ENCODE measurements at places on chromosomes 16 and 17.

DNA sequence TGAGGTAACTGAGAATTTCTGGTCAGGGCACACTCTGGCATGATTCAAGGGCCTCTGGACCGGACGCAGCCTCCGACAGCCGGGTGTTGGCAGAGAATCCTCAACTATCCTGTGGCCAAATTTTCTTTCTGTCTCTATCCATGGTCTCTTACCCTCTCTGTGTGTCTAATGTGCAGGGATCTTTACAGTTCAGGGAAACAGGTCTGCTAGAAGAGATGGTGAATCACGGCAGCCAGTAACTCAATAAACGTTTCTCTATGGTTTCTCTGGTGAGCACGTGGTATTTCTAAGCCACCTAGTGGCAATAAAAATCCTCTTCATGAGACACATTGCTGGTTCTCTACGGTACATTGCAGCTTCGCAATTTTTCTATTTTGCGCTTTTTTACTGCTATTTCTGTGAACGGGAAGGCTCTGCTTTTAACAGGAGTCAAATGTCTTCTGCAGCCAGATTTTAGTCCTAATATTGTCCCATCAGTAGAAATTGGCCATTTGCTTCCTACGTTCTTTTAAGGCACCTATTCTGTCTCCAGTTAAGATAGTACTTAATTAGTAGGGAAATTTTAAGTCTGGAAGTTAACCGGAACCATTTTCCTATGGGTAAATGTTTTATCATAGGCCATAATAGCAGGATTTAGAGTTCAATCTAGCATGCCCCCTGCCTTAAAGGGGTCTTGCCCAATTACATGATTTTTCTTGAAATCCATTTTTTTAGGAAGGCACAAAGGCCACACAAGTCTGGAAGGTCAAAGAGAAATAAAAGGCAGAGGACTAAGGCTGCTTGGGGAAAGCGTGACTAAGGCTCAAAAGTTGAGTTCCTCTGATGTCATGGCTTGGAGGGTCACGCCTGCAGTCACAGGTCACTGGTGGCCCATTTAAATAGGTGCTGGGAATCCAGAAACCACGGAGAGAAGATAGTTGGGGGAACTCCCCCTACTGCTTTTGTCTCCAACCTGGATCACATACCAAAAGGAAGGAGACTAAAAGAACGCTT lies 31.5 kb downstream of the QPRT start:
- DNase-seq = peak; percentile 77

DNA sequence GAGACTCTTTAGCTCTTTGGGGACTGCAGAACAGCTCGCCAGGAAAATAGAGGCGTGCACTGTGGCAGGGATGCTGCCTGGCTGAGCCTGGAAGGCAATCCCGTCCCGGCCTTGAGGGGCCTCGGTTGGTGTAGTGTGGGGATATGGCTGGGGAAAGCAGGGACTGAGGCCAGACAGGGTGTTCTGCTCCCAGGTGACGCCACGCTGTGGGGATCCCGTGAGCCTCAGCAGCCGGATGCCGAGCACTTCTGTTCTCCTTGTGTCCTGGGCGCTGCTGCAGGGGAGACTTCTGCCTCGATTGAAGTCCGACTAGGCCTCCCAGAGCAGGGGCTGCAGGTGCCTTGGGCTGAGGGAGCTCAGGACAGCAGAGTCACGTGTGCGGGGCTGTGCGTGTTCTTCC lies 72.6 kb downstream of the BANP start:
- no peak for DNase-seq

DNA sequence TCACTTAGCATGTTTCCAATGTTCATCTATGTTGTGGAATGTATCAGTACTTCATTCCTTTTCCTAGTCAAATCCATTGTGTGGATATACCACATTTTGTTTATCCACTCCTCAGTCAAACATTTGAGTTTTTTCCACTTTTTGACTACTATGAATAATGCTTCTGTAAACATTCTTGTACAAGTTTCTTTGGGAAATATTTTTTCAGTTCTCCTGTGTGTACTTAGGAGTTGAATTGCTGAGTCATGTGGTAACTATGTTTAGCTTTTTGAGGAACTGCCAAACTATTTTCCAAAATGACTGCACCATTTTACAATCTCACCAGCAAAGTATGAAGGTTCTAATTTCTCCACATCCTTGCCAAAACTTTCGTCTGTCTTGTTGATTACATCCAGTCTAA lies 223.7 kb upstream of the AXIN2 start:
- DNase-seq = peak; percentile 26

GRCh38 chr17:77426676-77427386 lies 286.1 kb downstream of the SEC14L1 start:
- no peak for DNase-seq

GRCh38 chr16:74455619-74456289 lies 34.5 kb upstream of the CLEC18B start:
- DNase-seq = peak; percentile 7

DNA sequence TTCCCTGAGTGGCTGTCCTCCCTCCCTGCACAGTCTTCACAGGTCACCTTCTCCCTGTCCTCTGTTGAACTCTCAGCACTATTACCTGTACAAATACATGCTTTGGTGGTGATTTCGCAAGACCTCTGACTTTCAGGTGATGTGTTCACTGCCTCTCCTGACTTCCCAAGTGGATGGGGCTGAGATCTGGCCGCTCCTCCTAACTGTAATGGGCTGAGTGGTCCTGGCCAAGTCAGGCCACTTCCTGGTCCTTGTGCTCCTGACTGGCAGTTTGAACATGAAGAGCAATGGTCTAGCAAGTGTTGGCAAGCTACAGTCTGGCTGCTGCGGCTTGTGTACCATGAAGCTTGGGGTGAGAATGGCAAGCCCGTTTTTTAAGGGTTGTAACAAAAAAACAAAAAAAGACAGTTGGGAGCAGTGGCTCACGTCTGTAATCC lies 11.7 kb upstream of the TMED6 start:
- no peak for DNase-seq

GRCh38 chr17:76884995-76885893 lies 17.0 kb downstream of the MGAT5B start:
- no peak for DNase-seq

GRCh38 chr16:70377782-70378181 lies 31.1 kb downstream of the DDX19A start:
- no peak for DNase-seq

- DNase-seq = peak; percentile 19
Observed at GRCh38 chr17:34226011-34226743, 28.9 kb upstream of the CCL2 start.

DNA sequence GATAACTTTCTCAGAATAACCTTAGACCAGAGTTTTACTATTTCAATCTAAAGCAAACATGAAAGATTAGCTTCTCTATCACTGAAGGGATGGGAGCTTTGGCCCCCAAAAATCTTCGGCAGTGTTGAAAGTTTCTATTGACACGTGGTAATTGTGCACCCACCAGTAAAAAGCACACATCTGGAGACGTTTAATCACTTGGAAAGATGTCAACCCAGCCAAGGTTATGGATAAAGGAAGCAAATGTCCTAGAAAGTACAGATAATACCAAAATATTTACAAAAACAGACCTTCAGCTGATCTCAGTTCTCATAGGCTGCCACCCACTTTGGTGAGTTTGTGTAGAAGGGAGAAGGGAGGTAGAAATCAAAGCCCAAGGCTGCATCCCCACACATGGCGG lies 5.3 kb downstream of the MYCBPAP start:
- no peak for DNase-seq

GRCh38 chr16:15961571-15962090 lies 12.2 kb downstream of the ABCC1 start:
- DNase-seq = no peak

GRCh38 chr16:66274335-66275110 lies 92.0 kb upstream of the CDH5 start:
- DNase-seq = peak; percentile 40

- peak; percentile 89 for DNase-seq
Observed at GRCh38 chr16:67833030-67833414, 9.1 kb upstream of the THAP11 start.

- no peak for DNase-seq
Observed at GRCh38 chr17:66571745-66572144, 263.2 kb upstream of the CACNG5 start.

DNA sequence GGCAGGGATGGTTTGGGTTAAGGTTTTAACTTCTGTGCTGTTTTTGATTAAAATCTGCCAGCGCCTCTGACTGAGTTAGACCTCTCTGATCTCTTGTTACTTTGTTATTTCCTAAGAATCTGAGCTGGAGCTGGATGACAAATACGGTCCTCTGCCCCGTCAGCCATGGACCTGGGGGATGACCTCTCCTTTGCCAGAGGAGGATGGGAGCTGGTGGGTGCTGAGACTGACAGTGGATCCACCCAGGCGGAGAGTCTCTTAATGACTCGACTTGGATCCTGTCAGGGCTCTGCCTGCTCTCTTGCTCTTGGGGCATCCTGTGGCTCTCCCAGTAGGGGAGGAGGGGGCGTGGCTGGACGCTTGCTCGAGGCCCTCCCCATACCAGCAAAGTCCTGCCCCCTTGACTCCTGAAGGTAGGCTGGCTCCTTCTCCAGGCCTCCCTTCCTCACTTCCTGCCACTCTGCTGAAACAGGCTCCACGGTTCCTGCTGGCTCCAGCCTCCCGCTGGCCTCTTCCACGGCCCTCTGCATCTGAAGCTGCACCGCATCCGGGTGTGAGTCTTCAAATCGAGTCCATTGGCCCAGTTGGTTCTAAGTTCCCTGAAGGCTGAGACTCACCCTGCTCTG lies 24.8 kb upstream of the MAP3K14 start:
- DNase-seq = peak; percentile 88

GRCh38 chr17:77297693-77298666 lies 157.2 kb downstream of the SEC14L1 start:
- no peak for DNase-seq

DNA sequence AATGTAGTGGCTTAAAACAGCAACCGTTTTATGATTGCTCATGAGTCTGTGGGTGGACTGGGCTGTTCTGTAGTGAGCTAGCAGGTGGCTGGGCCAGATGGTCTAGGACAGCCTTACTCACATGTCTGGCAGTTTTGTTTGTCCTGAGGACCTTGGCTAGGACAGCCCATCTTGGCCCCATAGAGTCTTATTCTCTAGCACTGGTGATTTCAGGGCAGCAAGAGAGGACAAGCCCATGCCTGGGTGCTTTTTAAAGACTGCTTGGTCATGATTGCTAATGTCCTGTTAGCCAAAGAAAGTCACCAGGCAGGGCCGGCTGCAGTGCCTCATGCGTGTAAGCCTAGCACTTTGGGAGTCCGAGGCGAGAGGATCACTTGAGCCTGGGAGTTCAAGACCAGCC lies 139.8 kb downstream of the KATNIP start:
- no peak for DNase-seq

DNA sequence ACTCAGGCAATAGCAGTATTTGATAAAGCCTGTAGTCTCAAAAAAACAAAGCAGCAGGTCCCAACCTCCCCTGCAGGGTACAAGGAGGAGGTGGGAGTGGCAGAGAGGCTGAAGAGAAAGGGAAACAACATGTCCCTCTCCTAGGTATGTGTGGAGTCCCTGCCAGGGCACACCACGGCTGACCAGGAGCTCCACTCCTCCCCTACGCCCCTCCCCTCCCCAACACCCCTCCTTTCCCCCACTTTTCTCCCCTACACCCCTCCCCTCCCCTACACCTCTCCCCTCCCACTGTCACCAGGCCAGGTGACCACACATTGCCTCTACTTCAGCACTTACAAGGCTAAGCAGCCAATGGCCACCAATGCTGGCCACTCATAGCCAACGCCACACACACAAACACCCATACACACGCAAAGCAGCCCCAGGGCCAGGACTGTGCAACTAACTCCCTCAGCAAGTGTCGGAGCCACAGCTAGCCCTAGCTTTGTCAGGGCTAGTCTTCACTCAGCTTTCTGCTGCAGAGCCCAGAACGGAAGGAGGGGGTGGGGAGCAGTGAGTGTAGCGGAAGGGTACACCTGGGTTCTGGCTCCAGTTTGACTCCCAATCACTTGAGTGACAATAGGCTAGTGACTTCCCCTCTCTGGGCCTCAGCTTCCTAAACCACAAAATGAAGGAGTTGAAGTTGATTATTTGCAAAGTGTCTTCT lies 8.2 kb downstream of the CAVIN1 start:
- DNase-seq = no peak

- DNase-seq = no peak
Observed at GRCh38 chr16:79800016-79800608, 199.6 kb upstream of the MAF start.

- DNase-seq = no peak
Observed at GRCh38 chr17:76727745-76728456, 1.3 kb downstream of the METTL23 start.

DNA sequence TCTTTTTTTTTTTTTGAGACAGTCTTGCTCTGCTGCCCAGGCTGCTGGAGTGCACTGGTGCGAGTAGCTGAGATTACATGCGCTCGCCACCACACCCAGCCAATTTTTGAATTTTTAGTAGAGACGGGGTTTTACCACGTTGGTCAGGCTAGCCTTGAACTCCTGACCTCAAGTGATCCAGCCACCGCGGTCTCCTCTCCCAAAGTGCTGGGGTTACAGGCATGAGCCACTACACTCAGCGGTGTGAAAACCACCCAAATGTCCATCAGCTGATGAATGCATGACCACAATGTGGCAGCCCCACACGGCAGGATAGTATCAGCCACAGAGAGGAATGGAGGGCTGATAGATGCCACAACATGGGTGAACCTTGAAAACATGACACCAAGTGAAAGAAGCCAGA lies 2.1 kb downstream of the P2RX5 start:
- DNase-seq = no peak

GRCh38 chr16:79981814-79982213 lies 381.3 kb upstream of the MAF start:
- DNase-seq = no peak

DNA sequence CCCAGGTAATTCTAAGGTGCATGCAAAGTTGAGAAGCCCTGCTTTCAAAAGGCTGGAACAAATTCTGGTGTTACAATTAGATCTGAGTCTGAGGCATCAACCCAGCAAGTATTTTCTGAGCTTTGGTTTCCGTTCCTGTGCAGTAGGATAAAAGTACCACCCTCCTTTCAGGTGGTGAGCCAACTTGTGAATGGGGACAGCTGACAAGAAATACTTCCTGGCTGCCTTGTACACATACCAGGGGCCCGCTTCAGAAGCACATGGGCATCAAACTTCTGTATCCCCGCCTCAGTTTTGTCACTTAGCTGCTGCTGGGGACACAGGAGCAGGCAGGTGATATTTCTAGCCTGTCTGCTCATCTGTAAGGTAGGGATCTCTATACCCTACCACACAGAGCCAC lies 252.2 kb downstream of the CPPED1 start:
- no peak for DNase-seq

- no peak for DNase-seq
Observed at GRCh38 chr17:74607221-74607620, 15.1 kb upstream of the CD300LD start.

DNA sequence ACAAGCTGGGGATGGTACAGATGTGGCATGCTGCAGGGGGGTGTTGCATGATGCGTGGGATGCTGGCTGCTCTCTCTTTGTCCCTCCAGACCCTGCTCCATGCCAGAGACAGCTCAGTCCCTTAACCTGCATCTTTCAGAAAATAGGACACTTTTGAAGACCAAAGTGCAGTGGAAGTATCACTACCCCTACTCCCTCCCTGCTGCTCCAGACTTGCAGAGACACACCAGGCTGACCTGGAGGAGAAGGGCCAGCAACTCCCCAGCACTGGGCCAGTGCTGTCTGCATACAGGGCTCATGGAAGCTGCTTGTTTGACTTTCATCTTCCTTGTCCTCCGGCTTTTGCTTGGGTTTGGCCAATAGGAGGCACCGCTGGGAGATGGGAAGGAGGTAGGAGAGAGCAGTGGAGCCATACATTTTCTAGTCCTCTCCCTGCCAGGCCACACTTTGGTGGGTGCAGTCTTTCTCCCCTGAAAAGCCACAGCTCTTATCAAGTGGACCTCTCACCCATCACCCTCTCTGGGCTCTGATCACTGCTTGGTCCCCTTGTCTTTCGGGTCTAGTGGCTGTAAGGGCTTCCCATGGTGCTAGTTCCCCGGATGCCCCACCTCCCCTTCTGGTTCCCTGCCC lies 46.1 kb upstream of the NKD1 start:
- no peak for DNase-seq
